Activated CD8-positive, alpha-beta memory T cell treated with anti-CD3 and anti-CD28 coated beads, Interleukin-2, amount 50 U/mL, for 48 hours (primary cell): ENCODE measurements at places on chromosomes 7 and 10.

DNA sequence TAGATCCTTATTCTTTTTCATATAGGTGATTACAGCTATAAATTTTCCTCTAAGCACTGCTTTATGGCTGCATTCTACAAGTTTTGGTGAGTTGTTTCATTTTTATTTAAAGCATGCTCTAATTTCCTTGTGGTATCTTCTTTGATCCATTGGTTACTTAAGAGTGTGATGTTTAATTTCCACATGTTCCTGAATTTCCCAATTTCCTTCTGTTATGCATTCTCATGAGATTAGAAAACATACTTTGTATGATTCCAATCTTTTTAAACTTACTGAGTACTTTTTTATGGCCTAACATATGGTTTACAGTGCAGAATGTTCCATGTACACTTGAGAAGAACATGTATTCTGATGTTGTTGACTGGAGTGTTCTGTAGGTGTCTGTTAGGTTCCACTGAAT, 53.4 kb downstream of the MYL10 start:
- no peak for DNase-seq

GRCh38 chr7:36025190-36025589, 127.9 kb upstream of the EEPD1 start:
- no peak for DNase-seq

DNA sequence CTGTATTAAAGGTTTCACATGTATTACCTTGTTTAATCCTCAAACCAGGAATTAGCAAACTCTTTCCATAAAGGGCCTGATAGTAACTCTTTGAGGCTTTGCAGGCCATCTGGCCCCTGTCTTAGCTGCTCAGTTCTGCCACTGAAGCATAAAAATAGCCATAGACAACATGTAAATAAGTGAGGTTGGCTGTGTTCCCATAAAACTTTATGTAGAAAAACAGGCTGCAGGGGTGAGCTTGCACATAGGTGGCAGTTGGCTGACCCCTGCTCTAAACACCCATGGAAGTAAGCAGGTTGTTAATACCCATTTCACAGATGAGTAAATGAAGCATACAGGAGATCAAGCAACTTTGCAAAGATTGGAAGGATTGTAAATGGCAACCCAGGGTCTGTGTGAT, 1279.2 kb upstream of the AUTS2 start:
- no peak for DNase-seq

GRCh38 chr7:131212114-131212513, 115.6 kb upstream of the MKLN1 start:
- DNase-seq, result no peak

DNA sequence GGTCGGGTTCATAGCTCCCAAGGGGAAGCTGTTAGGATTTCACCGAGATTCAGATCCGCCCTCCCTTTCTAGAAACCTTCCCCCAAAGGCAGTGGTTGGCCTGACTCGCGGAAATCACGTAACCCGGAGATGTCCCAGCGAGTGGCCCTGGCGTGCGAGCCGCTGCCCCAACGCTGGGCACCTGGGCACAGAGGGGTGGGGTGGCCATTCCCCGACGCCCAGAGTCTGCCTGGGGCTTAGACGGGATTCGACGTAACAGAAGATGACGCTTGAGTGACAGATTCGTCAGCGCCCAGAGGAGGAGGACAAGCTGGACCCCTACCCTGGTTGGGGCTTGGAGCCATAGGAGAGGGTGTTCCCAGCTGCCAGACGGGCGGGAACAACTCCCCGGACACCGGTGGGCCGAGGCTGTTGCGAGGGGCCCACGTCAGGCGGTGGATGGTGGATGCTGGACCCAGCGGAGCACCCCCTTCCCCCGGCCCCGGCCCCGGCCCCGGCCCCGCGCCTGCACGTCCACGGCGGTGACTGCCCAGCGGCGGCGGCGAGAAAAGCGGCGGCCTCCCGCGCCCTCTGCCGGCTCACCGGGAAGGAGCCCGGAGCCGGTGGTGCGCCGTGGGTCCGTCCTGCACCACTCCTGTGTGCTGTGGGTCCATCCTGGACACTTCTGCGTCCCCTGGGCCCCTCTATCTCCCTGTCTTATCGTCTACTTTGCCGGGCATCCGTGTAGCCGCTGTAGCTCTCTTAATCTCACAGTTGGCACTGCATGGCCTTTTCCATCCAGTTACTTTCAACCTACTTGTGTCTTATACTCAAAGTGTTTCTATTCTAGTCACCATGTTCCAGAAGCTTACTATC, 35.4 kb upstream of the KNDC1 start:
- DNase-seq, result peak; percentile 71

- no peak for DNase-seq
These were observed 119.7 kb downstream of the SND1 start for GRCh38 chr7:127771707-127772106.
